Foreskin keratinocyte (primary cell): ENCODE measurements at places on chromosomes 5 and 9.

DNA sequence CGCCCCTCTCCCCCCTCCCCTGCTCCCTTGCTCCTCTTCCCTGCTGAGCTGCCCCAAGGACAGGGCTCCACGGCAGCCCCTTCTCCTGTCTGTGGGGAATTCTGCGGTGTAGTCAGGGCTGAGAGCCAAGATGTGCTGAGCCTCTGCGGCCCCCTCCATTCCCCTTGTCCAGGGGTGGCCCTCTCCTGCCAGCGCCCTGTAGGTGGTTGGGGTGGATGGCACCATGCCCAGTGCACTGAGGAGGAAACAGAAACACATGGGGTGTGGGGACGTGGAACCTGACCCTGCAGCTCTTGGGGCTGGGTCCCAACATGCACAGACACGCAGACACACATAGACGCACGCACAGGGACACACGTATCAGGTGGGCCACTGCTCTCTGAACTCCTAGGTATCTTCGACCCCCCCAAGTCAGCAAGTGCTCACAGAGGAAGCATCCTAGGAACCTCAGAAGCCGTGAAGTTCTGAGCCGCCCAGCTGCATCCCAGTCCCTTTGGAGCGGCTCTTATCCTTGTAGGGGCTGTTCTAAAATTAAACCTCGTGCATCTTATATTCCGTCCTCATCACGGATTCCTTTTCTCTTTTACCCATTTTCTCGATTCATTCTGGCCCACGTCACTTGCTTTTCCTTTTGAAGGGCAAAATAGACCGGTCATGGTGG is 64.8 kb downstream of the HMCN2 start:
- no peak for DNase-seq

DNA sequence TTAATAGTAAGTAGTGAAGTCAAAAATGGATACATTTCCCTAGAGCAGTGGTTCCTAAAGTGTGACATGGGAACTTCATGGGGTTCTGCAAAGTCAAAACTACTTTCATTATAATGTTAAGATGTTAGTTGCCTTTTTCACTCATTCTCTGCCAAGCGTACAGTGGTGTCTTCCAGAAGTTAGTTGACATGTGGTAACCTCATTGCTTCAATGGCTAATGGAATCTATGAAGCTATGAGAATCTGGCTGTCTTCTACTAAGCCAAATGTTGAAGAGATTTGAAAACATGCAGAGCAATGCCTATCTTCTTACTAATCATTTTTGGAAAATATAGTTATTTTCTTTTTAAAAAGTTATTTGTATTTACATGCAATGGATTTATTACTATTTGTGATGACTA is 111.8 kb downstream of the SLC12A2 start:
- DNase-seq: no peak

- no peak for DNase-seq
Measured at GRCh38 chr5:171447226-171447625, 27.8 kb downstream of the FGF18 start.

GRCh38 chr9:8356406-8356805 is 556.8 kb upstream of the DMAC1 start:
- DNase-seq: no peak

DNA sequence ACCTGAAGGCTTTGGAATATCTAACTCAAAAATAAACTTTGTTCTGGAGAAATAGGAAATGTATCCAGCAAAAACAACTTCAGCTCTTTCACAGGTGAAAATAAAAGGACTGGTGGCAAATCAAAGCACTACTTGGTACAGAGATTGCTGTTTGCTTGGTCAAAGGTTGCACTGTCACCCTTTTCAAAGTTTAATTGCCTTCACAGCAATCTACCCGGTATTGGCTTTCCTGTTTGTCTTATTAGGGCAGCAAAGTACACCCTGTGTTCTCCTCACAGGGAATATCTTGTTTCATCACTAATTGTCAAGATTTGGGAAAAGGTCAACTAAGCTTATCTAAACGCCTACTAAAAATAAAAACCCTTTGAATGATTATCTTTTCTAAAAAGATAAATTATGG is 214.1 kb upstream of the ADCY2 start:
- DNase-seq: no peak

DNA sequence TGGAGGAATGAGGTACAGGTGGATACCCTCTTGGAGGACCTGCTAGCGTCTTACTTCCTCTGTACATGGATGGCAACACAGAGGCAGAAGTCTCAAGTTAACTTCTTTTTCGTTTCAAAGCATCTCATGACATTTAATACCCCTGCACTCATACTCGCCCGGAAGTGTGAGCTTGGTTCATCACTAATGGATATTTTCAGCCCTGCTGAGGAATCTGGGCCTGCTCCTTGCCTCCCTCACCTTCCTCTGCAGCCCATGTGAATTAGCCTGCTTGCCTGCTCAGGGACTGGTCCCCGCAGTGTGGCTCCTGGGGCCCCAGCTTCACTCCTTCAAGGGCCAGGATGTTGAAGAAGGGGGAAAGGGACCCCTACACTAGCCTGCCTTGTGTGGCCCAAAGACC is 34.1 kb downstream of the GADD45G start:
- no peak for DNase-seq

DNA sequence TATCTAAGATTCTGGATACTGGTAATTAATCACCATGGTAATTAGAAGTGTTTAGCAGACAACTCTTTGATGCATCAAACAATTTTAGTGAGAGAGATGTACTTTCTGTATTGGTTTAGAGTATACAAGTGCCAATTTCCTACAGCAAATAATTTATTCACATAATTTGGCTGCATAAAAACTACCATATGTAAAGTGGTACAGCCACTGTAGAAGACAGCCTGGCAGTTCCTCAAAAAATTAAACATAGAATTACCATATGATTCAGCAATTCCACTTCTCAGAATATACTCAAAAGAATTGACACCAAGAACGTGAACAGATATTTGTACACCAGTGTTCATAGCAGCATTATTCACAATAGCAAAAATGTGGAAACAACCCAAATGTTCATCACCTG is 36.2 kb downstream of the PHAX start:
- DNase-seq: no peak

- DNase-seq: no peak
Measured at GRCh38 chr5:131212471-131213021, 41.8 kb downstream of the LYRM7 start.

GRCh38 chr9:79001012-79001411 is 570.8 kb upstream of the TLE4 start:
- no peak for DNase-seq

- DNase-seq: no peak
Measured at GRCh38 chr5:82534986-82535385, 256.8 kb upstream of the RPS23 start.

- DNase-seq: no peak
Measured at GRCh38 chr9:137756045-137756744, 121.4 kb upstream of the CACNA1B start.

GRCh38 chr9:125153712-125154367 is 10.5 kb upstream of the SCAI start:
- DNase-seq: no peak

- DNase-seq: peak; percentile 46
Measured at GRCh38 chr5:308672-309271, 12.7 kb upstream of the AHRR start.

GRCh38 chr5:137296213-137296781 is 202.8 kb downstream of the SPOCK1 start:
- no peak for DNase-seq

- no peak for DNase-seq
Measured at GRCh38 chr9:134892221-134892620, 11.6 kb downstream of the FCN2 start.

GRCh38 chr9:19924080-19924479 is 135.2 kb upstream of the SLC24A2 start:
- DNase-seq: no peak

DNA sequence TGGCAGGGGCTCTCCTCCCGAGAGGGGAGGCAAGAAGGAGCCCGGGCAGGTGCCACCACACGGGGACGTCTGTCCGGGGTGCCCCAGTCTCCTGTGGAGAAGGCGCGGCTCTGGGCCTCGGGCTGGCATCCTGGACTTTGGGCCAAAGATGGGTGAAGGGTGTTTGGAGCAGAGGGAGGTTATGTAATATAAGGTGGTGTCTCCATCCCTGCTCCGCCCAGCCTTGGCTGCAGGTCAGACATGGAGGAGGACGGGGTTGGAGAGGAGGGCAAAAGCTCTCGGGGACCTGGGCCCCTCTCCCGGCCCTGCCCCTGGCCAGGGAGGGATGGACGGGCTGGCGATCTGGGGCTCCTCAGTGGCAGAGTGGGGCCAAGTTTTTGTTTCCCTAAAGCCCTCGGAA is 1.2 kb upstream of the SOHLH1 start:
- no peak for DNase-seq

DNA sequence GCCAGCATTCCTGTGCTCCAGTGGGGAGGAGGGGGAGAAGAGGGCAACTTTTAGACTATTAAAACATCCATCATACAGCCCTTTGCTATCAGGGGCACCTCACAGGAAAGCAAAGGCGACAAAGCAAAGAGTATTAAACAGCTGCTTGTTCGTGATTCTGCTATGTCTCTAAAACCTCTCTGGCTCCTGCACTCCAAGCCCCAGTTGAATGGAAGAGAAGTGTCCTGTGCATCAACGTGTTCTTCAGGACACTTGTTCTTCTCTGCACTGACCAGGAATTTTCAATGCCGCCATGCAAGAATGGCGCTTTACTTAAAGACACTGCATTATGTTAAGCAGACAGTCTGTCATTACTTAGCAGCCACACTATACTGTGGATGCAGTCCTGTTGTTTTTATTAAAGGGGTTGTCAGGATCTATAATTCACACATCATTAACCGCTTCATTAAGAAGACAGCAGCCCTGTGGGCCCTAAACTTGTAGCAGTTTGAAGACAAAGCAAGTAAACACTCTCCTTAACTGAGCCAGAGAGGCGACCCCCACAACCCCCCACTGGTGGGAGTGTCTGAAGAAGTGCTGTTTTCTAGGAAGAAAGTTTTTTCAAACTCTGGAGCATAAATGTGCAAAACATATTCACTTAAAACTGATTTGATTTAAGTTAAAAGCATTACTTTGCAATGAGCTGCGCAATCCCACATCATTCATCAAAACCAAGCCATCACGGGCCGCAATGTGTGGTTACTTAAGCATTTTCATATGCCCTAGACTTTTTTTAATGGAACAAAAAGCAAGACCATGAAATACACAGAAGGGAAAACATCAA is 164.5 kb downstream of the ZNF608 start:
- peak; percentile 57 for DNase-seq

DNA sequence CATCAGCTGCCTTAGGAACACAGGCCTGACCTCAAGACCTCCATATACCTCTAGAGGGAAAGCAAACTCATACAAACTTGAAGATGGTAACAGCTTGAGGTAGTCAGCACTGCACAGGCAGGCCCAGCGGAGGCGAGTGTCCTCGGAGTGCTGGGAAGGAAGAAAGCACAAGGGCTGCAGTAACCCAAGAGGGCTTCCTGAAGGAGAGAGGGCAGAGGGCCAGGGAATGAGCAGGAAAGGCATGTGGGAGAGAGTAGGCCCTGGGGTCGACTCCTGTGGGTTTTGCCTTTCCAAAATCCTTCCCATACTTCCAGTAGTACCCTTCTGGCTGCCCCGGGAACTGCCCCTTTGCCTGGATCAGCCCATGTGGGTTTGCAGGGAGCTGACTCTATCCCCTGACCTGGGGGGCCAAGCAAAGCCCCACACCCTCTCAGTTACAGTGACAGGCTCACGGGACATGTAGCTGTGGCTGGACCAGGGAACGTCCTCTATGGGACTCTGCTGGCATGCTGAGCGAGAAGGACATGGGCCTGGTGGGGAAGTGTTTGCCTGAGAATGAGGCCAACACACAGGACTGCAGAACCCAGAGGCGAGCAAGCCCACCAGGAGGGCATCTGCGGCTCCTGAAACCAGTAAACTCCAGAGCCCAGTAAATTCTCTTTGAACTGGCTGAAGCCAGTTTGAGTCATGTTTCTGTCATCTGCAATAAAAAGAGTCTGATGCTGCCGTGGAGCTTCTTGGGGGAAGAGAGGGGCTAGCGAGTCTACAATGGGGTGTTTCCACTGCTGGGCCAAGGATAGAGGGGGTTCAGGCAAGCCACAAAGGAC is 64.1 kb downstream of the COL23A1 start:
- no peak for DNase-seq

DNA sequence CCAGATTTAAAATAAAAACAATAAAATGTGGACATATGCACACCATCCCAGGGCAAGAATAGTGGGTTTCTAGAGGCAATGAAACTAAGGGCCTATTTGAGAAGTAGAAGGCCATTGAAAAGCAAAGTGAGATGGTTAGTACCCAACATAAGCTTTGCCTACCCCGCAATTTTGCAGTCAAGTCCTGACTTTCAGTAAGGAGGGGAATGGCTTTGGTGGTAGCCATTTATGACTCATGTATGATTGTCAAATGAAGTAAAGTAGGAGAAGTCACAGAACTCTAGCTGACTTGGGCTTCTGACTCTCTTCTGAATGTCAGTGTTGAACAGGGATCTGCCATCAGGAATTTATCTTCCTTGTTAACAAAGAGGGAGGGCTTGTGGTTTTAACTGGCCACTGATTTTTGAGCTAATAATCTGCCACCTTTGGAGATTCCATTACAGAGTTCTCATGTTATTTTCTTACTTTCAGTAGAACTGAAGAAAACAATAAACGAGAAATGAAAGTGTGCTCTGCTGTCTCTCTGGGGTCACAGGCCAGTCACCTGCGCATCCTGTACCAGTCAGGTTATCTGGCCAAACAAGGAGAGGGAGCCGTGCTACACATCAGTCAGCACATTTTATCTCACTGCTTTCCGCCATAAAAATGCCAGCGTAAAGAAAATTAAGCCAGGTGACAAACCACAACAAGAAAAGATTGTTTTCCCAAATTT is 14.3 kb upstream of the SNCAIP start:
- no peak for DNase-seq

- DNase-seq: no peak
Measured at GRCh38 chr9:98540476-98540875, 168.3 kb downstream of the GABBR2 start.

- peak; percentile 76 for DNase-seq
Measured at GRCh38 chr5:172451771-172452197, 2.5 kb downstream of the SH3PXD2B start.

GRCh38 chr9:110545705-110546104 is 33.8 kb downstream of the SVEP1 start:
- no peak for DNase-seq

- DNase-seq: no peak
Measured at GRCh38 chr5:102826629-102827028, 71.5 kb downstream of the PAM start.

GRCh38 chr5:139844472-139845145 is 49.0 kb downstream of the PSD2 start:
- DNase-seq: no peak

DNA sequence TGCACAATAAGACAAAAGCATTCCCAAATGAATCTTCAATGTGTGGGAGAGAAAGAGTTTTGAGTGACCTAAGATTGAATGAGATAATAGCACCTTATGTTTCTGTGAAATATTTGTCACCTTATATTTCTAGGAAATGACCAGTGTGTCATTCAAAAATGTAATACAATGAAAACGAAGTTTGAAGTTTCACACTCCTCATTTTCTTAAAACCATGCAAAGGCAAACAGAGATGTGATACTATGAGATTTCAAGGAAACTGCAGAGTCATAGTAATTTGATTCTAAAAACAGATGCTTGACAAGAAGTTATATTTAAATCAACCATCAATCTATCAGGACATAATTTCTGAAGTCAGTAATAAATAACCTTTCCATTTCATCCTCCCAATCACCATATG is 13.6 kb upstream of the ABCA1 start:
- DNase-seq: no peak
